ENCODE measurements at places on chromosomes 1 and 21.

DNA sequence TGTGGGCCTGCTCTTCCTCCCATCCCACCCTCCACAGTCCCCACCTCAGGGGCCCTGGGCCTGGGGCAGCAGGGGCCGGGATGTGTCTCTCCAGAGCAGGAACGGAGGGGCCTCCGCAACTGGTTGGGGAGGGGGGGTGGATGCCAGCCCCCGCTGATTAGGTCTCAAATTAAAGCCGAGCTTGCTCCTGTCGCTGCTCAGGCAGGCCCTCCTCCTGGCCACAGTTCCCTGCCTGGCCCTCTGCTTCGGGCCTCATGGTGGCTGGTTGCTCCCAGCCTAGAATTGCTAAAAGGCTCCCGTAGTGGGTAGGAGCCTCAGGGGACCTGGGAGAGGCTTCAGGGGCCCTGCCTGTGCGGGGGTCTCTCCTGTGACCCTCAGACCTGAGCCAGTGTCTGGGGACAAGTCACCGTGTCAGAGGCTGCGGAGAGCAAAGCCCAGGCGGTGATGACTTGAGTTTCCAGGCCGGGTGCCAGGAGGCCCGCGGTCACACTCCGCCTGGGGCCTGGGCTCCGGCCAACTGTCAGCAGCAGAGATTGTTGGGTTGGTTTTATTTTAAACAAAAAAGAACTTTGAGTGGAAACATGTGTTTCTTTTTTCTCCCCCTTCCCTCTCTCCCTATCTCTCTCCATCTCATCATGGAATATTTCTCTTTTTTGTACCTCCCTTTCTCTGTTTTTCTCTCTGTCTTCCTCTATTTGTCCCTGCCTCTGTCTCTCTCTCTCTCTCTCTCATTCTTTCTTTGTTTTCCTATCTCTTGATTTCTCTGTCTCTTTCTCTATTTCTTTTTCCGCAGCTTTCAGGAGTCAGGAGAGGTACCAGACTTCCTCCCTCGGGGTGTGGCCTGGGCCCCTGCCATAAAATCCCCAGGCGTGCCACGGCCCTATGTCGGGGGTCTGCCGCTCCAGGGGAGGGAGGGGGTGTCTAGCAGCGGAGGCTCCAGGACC is 20.0 kb upstream of the EPHA2 start:
- no peak for DNase-seq

DNA sequence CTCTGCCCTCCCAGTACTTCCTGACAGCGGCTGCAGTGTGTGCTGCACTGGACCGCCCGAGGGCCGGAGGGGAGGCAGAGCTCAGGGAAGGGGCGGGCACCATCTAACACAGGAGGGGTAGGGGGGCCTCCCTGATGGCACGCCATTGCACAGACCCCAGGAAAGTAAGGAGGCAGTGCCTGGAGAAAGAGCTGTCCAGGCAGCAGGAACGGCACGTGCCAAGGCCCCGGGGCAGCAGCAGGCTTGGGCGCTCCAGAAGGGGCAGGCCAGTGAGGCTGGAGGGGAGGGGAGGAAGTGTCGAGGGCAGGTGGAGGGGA is 110.7 kb downstream of the CRYAA start:
- DNase-seq: no peak

- DNase-seq: no peak
These were observed 542.5 kb upstream of the PKN2 start for GRCh38 chr1:88141499-88142074.

DNA sequence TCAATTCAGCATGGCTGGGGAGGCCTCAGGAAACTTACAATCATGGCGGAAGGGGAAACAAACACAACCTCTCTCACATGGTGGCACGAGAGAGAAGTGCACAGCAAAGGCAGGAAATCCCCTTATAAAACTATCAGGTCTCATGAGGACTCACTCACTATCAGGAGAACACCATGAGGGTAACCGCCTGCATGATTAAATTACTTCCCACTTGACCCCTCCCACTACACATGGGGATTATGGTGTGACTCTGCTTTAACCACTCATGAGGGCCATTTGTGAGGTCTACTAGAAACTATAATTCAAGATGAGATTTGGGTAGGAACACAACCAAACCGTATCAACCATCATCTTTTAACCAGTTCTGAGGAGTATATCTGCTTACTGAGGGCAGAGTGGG is 387.4 kb upstream of the NFIA start:
- DNase-seq: no peak

GRCh38 chr1:58469016-58469415 is 77.5 kb downstream of the OMA1 start:
- no peak for DNase-seq

- no peak for DNase-seq
These were observed 30.8 kb upstream of the ABCG1 start for GRCh38 chr21:42187976-42188653.

DNA sequence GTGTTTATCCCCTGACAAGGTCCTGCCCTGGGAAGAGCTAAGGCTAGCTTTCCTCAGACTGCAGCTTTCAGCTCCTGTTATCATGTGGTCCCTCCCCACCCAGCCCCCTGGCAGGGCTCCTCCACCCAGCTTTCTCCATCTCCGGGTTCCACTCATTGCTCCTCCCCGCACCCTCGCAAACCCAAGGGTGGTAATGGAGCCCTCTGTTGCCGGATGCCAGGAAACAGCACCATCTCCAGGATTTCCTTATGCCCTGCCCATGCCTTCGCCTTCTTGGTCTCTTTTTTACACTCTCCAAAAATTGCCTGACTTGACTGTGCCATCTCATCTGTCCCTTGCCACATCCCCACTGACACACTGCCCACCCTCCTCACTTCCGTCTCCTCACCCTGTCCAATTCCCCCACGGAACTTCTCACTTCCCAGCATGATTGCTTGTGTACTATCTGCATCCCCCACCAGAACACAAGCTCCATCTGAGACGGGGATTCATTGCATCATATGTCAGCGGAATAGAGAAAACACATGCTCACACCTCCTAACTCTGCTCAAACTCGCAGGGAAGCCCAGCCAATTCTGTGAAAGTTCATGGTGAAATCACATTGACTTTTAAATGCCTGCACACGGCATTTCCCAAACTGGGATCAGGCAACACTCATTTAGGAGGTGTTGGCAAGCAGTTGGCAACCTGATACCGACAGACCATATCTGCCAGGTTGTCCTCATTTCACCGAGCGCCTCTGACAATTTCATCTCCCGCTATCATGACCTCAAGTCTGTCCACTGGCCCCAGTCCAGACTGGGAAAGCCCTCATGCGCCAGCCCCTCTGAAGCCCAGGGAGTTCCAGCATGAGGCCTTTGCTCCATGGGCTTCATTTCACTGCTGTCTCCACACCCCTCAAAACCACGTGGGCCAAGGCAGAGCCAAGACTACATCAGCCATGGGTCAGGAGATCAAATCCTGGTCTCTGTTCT is 201.1 kb downstream of the MATN1 start:
- DNase-seq: peak; percentile 8

- no peak for DNase-seq
These were observed 221.3 kb downstream of the FOXD2 start for GRCh38 chr1:47659146-47659545.

DNA sequence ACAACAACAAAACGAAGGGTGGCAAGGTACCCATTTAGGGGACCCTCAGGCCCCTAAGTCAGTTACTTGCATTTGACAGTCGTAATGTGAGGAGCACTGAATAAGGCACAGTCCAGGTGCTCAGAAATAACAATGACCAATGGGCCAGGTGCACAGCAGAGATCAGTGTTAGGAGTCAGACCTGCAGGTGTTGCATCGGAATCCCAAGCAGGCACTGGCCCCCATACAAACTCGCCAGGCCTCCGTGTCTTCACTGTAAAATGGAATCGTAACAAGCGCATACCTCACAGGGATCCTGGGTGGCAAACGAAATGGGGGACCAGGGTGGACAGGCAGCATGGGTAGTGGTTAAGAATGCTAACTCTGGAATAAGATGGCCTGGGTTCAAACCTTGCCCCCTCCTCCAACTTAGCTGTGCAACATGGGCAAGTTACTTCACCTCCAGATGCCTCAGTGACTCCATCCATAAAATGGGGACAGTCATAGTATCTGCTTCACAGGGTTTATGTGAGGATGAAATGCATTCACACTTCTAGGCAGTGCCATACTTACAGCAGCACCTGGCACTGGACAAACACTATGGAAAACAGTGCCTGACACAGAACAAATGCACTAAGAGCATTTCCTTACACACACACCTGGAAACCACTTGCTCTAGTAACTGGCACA is 20.2 kb downstream of the RCAN1 start:
- DNase-seq: no peak
